ENCODE measurements at places on chromosomes 4 and X.

- no peak for DNase-seq
Observed at GRCh38 chr4:122674371-122674770, 53.5 kb upstream of the IL21 start.

DNA sequence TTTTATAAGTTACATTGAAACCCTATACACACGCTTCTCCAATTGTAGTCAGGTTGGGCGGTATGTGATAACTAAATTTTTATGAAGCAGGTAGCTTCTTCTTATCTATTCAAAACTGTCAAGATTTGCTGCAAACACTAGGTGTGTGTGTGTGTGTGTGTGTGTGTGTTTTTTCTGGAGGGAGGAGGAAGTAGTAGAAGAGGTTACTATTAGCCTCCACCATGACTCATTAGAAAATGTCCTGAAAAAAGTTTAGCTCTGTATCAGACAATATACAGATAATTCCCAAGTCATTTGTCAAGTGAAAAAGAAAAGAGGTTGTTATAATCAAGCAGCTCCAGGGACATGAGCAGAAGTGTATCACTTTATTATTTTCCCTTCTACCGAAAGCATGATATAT is 33.9 kb downstream of the PCDH7 start:
- no peak for DNase-seq

DNA sequence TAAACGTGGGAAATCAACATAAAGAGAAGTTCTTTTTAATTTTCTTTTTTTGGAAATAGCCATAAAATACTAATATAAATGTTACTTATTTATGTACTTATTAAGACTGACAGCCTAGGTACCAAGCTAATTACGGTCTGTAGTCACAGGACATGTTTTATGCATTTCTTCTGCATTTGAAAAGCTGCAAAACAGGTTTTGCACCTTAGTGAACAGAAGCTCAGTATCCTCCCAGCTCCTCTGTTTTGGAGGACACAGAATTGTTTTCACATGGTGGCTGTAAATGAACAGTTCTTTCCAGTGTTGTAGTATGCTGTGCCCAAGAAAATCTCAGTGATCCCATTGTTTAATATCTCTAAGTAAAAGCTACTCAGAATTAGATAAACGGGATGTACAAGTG is 1788.0 kb upstream of the TENM3 start:
- no peak for DNase-seq

DNA sequence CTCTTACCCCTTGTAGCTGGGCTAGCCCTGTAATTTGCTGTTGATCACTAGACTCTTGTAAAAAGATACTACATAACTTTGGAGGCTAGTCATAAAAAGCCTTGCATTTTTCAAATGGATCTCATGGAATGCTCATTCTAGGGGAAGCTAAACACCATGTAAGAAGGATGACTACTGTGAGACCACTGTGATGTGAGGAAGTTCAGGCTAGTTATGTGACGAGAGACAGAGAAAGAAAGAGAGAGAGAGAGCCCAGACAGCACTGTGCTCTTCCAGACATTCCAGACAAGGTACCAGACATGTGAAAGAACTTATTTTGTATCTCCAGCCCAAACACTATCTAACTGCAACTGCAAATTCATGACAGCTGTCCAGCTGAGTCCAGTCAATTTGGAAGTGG is 404.6 kb upstream of the PITX2 start:
- no peak for DNase-seq

DNA sequence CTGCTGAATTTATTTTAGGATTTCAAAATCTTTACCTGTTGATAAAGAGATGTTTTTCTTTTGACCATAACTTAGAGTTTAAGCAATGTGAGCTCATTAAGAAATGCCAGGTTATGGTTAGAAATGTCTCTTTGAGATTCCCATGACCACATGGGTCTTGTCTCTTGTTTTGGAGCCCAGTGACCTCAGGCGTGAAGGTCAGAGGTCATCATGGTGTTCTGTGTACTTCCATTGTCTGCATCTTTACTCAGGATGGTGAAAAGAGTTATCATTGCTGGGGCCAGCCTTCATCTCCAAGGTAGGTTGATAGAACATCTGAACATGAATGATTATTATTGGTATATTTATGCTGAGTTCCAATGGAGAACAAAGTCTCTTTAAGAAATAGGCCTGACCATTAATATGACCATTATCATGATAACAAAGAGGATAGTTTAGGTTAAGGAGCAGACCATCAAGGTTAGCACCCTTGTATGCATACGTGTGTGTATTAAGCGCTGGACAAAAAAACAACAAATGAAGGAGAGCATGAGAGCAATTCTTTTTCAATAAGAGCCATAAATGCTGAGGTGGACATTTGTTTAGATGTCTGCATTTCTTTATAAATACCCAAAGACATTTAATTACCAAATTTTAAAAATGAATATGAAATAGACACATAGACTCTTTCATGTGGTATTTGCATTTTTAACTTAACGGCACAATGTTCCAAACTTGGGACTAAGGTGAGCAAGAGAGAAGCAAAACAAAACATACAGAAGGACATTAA is 120.6 kb upstream of the PAQR3 start:
- DNase-seq, result no peak

DNA sequence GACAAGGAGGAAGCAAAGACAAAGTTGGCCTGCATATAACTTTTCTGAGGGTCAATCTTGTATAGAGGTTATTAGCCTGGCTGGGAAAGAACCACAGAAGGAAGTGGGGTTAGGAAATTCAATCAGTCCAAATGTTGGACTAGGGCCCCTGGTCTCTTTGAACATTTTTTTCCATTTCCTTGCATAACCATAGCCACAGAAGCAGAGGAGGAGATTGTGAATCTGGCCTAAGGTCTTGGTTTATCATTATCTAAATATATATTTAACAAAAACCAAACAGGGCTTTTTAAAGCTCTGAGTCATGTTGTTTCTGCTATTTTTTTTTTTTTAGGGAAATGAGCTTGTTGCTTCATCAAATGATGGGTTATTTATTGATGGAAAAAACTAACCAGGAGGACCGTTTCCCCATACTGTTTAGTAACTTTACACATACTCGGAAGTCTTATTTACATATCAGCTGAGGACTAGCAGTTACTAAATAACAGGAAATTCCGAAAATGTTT is 97.7 kb upstream of the ACSL4 start:
- no peak for DNase-seq

All from stimulated activated CD4-positive, alpha-beta T cell treated with anti-CD3 and anti-CD28 coated beads, Interleukin-4, amount 100 ng/mL, for 4 hours (primary cell).